ENCODE measurements at places on chromosomes 2 and 18. TPM values are rescaled to one million over a fixed set of nuclear protein-coding genes. Genes with fewer than 3 reads are reported as not detected.

The ESPNL gene
- total RNA-seq, result 0.26 TPM

DNA sequence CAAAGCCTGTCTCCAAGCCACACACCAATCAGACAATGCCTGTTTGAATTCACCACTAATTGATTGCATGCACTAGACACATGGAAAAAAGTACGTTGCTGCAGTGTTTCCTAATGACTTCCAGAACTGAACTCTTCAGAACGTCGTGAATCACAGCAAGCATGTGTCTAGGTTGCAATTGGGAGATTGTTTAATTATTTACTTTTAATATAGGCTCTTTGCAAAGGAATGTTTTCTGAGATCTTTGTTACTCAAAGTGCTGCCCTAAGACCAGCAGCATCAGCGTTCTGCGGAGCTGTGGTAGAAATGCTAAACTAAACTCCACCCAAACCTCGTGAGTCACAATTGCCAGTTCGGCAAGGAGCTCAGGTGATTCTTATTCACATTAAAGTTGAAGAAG, 52.7 kb upstream of the CCDC68 start:
- no peak overlapping the region for H3K4me3 ChIP-seq
- H3K27ac ChIP-seq, result no peak overlapping the region
- no peaks in the 10 kb centered on the region for H3K4me1 ChIP-seq
- H3K27me3 ChIP-seq, result no peaks in the 10 kb centered on the region
- no peaks in the 10 kb centered on the region for H3K36me3 ChIP-seq
- no peak for DNase-seq

DNA sequence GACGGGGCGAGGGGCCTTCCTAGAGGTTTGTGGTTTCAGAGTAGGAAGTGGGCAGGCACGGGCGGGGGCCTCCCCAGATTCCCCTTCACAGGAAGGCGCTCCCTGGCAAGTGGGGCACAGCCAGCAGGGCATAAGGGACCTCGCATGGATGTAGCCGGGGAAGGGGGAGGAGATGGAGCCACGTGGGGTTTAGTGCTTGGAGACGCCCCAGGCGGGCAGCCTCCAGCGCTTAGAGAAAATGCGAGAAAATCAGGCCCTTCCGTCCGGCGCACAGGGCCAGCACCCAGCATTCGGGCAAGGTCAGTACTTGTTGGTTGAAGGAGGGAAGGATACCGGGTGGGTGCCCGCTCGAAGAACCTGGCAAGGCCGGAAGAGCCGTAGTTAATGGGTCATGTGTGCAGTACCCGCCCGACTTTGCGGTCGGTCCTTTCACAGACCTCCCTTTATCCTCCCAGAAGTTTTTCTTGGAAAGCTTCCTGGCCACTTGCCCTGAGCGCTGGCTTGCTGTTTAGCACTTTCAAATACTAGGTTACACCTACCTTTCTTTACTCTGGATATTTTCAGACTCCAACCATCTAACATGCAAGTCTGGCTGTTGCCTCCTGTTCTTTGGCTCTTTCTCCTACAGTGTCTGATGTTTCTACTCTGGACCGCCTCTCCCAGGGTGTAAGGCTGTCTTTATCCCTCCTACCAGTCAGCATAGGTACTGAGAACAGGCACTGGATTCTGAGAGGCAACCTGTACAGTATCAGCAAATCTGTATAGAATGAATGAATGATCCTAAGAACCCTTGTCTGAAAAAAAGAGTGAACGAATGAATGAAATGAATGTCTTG, 78.1 kb downstream of the CIB4 start:
- H3K27me3 ChIP-seq, result no peaks in the 10 kb centered on the region
- no peaks in the 10 kb centered on the region for H3K36me3 ChIP-seq
- H3K4me1 ChIP-seq, result peaks cover 15% of the 10 kb centered on the region
- H3K27ac ChIP-seq, result no peak overlapping the region
- H3K4me3 ChIP-seq, result peak overlapping the region; percentile 27
- no peak for DNase-seq

- DNase-seq, result peak; percentile 91
- H3K27me3 ChIP-seq, result no peaks in the 10 kb centered on the region
- H3K36me3 ChIP-seq, result peaks cover 71% of the 10 kb centered on the region
- H3K4me1 ChIP-seq, result peaks cover 74% of the 10 kb centered on the region
Observed at GRCh38 chr2:217899231-217900009, 103.4 kb downstream of the TNS1 start.

DNA sequence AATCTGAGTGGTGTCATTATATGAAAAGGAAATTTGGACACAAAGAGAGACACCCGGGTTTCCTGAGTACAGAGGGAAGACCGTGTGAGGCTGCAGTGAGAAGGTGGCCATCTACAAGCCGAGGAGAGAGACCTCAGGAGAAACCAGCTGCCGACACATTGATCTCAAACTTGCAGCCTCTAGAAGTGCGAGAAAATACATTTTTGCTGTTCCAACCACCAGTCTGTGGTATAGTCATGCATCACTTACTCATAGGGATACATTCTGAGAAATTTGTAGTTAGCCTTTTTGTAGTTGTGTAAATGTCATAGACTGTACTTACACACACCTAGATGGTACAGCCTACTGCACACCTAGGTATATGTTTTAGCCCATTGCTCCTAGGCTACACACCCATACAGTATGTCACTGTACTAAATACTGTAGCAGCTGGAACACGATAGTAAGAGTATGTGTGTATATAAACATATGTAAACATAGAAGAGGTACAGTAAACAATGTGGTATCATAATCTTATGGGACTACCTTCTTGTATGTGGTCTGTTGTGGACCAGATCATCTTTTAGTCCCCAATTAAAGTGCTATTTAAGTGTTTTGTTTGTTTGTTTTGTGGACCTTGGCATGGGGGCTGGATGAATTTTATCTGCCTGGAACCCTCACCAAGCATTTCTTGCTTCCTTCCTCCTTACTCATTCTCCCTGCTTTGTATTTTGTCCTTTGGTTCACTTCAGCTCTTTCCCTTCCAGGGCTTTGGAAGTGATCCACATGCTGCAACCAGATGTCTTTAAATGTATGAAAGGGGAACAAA, 38.3 kb upstream of the SESTD1 start:
- no peaks in the 10 kb centered on the region for H3K36me3 ChIP-seq
- no peaks in the 10 kb centered on the region for H3K27me3 ChIP-seq
- H3K27ac ChIP-seq, result no peak overlapping the region
- no peak for DNase-seq

GRCh38 chr2:152309352-152310214, 25.4 kb upstream of the FMNL2 start:
- H3K36me3 ChIP-seq, result no peaks in the 10 kb centered on the region
- H3K4me1 ChIP-seq, result no peaks in the 10 kb centered on the region
- no peak overlapping the region for H3K27ac ChIP-seq
- no peaks in the 10 kb centered on the region for H3K27me3 ChIP-seq
- H3K4me3 ChIP-seq, result no peak overlapping the region

- peak overlapping the region; percentile 86 for H3K27ac ChIP-seq
- no peaks in the 10 kb centered on the region for H3K27me3 ChIP-seq
- H3K36me3 ChIP-seq, result no peaks in the 10 kb centered on the region
- no peaks in the 10 kb centered on the region for H3K4me1 ChIP-seq
- no peak for DNase-seq
Observed at GRCh38 chr2:26701596-26701995, 9.1 kb downstream of the KCNK3 start.

The ZNF385B gene
- total RNA-seq, result 23.2 TPM

DNA sequence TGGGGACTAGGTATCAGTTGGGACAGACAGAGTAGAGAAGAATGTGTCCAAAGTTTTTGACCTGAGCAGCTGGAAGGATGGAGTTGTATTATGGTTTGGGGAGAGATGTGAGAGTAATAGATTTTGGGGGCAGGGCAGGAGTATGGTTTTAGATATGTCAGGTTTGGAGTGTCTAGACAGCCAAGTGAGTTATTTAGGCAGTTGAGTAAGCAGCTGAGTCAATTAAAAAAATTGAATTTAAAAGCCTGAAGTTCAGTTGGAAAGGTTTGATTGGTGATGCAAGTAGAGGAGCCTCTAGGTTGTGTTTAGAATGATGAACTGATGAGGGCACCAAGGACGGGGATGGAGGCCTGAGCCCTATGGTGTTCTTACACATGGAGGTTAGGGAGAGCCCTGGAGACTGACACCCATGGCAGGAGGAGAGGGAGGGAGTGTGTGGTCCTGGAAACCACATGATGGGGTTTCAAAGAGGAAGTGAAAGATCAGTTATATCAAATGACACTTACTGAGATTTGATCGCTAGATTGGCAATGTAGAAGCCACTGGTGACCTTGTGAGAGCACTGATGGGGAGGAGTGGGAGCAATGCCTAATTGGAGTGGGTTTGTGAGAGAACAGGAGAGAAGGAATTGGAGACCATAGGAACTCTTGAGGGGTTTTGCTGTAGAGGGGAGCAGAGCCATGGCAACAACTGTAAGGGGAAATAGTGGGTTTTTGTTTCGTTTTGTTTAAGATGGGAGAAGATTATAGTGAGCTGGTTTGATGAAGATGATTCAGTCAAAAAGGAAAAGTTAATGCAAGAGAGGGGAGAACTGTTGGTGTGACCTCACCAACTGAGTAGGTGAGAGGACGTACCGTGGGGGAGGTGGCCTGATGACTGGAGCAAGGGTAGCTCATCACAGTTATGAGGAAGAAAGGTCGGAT, 10.3 kb downstream of the ITGA6 start:
- peaks cover 32% of the 10 kb centered on the region for H3K4me1 ChIP-seq
- no peak overlapping the region for H3K4me3 ChIP-seq
- H3K27me3 ChIP-seq, result no peaks in the 10 kb centered on the region
- H3K27ac ChIP-seq, result no peak overlapping the region

DNA sequence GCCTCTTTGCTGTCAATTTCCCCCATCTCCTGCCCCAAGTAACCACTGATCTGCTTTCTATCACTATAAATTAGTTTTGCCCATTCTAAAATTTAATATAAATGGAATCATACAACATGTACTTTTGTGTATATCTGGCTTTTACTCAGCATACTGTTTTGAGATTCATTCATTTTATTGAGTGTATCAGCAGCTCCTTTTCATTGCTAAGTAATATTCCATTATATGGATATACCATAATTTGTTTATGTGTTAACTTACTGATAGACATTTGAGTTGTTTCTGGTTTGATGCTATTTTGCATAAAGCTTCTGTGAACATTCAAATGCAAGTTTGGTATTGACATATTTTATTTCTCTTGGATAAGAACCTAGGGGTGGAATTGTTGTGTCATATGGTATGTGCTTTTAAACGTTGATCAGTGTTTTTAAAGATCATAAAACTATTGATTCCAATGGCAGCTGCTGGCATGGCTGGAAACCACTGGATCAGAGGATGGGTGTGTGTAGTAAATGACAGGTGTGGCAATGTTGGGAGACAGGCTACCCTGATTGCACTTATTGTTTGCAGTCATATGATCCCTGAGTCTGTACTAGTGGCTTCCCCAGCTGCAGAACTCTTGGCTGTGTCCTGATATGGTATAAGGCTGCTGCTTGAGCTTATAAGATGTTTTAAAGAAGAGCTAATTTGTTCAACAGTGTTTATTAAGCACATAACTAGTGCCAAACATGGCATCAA, 75.3 kb downstream of the CYP1B1 start:
- H3K27me3 ChIP-seq, result no peaks in the 10 kb centered on the region
- H3K36me3 ChIP-seq, result peaks cover 12% of the 10 kb centered on the region
- no peak for DNase-seq
- H3K4me3 ChIP-seq, result no peak overlapping the region

DNA sequence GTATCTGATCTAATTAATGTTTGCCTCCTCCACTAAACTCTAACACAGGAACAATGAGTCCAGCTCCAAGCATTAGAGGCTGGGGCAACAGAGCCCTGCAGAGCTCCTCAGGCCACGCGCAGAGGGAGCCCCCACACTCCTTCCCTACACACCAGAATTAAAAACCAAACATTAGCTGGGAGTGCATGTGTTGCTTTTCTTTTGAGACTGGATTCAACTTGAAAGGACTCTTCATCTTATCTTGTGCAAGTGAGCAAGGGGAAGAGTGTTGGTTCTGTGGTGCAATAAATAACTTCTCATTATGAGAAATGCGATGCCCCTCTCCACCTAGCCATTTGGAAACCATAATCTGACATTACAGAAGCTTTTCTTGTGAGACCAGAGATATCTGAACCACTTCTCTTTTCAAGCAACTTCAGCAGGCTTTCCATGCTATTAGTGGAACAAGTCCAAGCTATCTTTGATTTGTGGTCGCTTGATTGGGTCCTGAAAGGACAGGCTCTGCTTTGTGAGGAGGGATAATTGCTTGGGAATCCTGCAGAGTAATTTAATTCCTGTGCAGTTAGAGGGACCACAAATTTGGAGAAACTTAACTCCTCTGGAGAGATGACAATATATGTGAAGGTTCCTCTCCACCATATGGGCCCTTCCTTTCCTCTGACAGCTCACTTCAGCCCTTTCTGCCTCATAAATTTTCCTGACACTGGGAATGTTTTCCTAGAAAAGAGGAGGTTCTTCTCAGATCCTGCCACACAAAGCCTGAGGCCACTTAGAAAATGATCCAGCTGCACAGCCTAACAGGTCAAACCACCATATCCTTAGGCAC, 112.5 kb downstream of the ATL2 start:
- H3K4me3 ChIP-seq, result no peak overlapping the region
- DNase-seq, result no peak
- no peaks in the 10 kb centered on the region for H3K4me1 ChIP-seq

The ZNF532 gene
- total RNA-seq, result 59.5 TPM

- H3K27me3 ChIP-seq, result no peaks in the 10 kb centered on the region
- no peaks in the 10 kb centered on the region for H3K36me3 ChIP-seq
- H3K4me1 ChIP-seq, result no peaks in the 10 kb centered on the region
- H3K27ac ChIP-seq, result no peak overlapping the region
- no peak overlapping the region for H3K4me3 ChIP-seq
Observed at GRCh38 chr2:33927756-33928155, 328.7 kb upstream of the FAM98A start.

GRCh38 chr2:47357483-47357882, 45.5 kb upstream of the MSH2 start:
- H3K4me3 ChIP-seq, result no peak overlapping the region
- H3K36me3 ChIP-seq, result no peaks in the 10 kb centered on the region
- H3K27ac ChIP-seq, result no peak overlapping the region
- no peaks in the 10 kb centered on the region for H3K4me1 ChIP-seq
- DNase-seq, result no peak

- H3K4me1 ChIP-seq, result no peaks in the 10 kb centered on the region
Observed at GRCh38 chr2:134253804-134254203, at the start of gene MGAT5. TSS of gene MGAT5 (plus strand) at chr2:134254072. CDS start at chr2:134254404, 332 bp downstream.

DNA sequence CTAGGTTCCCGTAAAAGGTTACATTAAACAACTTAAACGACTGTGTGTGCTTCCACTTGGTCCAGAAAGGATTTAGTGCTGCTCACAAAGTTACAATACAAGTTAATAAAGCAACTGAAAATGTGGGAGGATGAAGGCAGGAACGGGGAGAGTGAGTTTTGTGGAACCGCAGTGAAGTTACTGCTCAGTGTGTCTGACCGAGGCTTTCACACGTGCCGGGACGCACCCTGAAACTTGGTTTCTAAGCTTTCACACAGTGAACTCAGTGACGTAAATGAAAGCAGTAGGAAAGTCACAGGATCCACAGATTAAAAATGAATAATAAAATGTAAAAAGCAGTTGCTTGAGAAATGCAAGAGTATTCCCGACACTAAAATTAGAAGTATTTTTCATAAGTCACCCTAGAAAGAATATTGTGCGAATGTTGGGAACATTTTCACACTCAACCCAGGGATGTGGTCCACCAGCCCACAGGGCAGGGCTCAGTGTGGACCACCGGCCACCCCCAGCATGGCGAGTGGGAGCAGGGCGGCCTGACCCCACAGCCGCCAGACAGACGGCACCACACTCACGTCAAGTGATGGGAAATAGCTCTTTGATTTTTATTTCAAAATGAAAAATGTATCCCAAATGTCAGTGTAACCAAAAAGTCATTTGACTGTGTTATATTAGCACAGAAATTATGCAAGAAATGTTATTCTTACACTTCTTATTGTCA, 32.6 kb upstream of the CHMP1B start:
- no peak for DNase-seq
- H3K4me3 ChIP-seq, result no peak overlapping the region
- no peak overlapping the region for H3K27ac ChIP-seq
- no peaks in the 10 kb centered on the region for H3K36me3 ChIP-seq
- no peaks in the 10 kb centered on the region for H3K4me1 ChIP-seq

Measured in right atrium auricular region (tissue), 2 donors.